NCI-H1930 (cell line): ENCODE measurements at places on chromosomes 6 and 20.

- DNase-seq: no peak
Measured at GRCh38 chr6:110852773-110853172, 21.8 kb upstream of the AMD1 start.

DNA sequence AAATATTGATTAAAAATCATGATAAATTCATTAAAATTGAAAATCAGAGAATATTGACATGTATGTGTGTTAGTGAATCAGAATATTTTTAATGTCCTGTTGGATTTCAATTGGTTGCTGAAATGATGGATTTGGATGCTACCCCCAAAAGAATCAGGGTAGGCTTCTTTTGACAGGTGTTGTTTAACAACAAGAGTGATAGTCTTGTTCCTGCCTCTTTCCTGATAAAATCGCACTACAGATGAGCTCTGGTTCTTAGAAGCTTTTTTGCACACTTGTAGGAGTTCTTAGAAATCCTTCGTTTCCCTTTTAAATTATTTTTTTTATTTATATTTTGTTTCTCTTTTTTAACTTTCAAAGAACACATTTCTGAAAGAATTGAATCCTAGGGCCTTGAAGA is 259.5 kb downstream of the FARS2 start:
- DNase-seq: no peak

GRCh38 chr6:110033749-110034666 is 55.9 kb downstream of the GPR6 start:
- DNase-seq: no peak

GRCh38 chr6:165618241-165618640 is 44.8 kb downstream of the PDE10A start:
- DNase-seq: no peak

GRCh38 chr6:137998461-137999019 is 108.7 kb downstream of the PERP start:
- DNase-seq: no peak

DNA sequence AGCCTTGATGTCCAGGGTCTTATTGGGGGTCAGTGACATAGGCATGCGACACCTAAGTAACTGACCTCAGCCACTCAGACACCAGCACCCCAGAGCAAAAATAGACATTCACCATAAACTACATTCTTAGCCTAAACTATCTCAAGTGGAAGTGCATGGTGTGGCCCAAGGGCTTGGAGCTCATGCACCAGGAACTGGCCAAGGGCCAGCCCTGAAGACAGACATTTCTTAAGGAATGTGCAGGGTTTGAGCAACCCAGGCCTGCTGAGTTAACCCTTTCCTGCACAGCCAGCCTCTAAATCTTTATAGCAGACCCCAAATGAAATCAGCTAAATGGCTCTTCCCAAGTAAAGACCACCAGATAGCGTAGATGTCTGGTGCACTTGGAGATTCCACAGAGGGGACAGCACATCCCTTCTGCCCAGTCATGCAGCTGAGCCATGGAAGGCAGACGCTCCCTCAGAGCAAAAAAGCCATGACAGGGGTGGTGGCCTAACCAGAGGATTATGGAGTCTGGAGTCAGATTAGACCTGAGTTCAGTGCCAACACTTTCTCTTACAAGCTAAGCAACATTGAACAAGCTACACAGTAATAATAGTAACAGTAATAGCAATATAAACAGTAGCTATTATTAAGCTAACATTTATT is 222.6 kb downstream of the ZMYND8 start:
- DNase-seq: no peak

DNA sequence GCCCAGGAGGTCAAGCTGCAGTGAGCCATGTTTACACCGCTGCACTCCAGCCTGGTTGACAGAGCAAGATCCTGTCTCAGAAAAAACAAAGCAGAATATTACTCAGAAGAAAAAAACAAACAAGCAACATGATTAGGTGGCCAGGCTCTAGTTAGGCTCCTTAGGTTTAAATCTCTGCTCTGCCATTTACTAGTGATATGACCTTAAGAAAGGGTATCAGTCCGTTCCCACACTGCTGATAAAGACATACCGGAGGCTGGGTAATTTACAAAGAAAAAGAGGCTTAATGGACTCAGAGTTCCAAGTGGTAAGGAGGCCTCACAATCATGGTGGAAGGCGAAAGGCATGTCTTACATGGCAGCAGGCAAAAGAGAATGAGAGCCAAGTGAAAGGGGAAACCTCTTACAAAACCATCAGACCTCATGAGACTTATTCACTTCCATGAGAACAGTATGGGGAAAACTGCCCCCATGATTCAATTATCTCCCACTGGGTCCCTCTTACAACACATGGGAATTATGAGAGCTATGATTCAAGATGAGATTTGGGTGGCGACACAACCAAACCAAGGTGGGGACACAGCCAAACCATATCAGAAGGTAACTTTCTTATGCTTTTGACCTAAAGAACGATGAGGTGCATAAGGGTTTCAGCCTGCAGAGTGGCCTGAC is 2.4 kb upstream of the LTV1 start:
- DNase-seq: no peak

DNA sequence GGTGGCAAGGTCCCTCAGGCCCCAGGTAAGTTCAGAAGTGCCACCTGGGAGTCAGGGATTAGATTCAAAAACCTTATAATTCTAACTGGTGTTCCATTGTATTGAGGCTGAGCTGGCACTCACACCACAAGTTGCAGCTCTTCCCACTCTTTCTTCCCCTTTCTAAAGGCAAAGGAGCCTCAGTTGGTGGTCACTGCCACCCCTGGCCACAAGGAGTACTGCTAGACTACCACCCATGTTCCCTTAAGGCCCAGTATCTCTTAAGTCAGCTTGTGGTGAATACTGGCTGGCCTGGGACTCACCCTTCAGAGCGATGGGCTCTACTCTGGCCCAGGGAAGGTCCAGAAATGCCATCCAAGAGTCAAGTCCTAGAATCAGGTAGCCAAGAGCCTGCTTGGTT is 421.1 kb upstream of the KHDRBS2 start:
- DNase-seq: no peak

- DNase-seq: no peak
Measured at GRCh38 chr6:32581315-32582095, 8.1 kb downstream of the HLA-DRB1 start.

DNA sequence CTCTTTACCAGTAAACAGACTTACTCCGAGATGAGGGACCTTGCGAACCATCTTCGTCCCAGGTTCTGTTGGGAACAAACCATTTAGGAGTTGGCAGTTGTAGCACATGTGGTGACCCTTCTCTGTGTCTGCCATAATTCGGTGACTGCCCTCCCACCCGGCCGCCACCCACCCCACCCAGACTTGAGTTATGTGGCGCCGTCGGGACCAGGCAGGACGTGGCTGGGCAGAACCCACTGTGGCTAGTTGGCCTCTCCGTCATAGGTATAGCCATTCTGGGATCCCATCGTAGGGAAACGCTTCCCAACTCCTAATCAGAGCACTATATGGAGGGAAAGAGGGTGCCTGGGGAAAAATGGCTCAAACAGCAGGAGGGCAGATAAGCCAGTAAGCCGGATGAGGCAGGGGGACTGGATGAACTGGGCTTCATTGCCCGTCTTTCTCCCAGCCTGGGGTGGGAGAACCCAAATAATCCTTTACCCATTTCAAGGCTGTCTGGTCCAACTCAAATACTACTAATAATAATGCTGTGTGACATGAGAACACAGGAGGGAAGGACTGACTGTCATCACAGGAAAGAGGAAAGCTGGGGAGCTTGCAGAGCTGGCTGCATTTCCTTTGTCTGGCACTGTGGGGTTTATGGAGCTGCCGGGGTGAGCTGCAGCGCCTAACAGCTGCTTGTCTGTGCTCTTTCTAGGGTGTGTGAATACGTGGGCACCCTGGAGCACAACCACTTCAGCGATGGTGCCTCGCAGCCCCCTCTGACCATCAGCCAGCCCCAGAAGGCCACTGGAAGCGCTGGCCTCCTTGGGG is 73.0 kb upstream of the PBOV1 start:
- no peak for DNase-seq

GRCh38 chr6:41224800-41225199 is 3.3 kb upstream of the TREML4 start:
- DNase-seq: no peak

DNA sequence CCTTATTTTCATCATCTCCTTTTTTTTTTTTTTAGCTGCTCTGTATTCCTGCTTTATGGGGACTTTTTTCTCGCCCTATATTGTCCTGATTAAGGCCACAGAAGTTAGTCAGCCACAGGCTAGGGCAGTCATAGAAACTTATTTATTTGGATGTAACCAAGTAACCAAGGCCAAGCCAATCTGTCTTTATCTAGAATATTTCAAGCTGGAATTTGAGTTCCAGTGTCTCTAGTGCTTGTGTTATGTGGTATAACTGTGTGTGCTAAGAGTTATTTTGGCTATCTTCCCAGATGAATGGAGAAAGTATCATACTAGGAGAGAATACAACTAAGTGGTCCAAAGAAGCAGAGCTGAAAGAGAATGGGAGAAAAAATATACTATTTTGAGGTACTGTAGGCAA is 751.5 kb downstream of the CBLN4 start:
- DNase-seq: no peak

DNA sequence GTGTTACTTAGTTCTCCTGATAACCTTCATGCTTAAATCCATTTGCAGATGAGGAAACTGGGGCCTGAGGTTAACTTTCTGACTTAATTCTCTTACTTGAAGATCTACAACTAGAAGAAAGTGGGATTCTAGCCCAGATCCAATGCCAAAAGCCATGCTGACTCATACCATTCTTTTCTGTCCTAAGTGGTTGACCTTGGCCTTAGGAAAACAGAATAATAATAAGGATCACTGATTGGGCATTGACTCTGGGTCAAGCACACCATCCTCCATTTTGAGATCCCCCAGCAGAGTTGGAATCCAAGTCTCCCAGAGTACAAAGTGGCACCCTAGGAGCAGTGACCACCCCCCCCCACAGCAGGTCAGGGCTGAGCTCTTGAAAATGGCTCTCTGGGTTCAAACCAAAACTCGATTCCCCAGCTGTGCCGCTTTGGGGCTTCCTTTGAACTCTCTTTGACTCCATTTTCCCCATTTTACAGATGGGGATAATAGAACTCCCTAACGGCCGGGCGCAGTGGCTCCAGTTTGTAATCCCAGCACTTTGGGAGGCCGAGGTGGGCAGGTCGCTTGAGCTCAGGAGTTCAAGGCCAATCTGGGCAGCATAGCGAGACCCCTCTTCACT is 12.8 kb upstream of the ZNF217 start:
- no peak for DNase-seq

- DNase-seq: no peak
Measured at GRCh38 chr6:6074190-6074589, 67.5 kb upstream of the NRN1 start.

GRCh38 chr20:56994006-56994405 is 272.4 kb downstream of the BMP7 start:
- DNase-seq: no peak

DNA sequence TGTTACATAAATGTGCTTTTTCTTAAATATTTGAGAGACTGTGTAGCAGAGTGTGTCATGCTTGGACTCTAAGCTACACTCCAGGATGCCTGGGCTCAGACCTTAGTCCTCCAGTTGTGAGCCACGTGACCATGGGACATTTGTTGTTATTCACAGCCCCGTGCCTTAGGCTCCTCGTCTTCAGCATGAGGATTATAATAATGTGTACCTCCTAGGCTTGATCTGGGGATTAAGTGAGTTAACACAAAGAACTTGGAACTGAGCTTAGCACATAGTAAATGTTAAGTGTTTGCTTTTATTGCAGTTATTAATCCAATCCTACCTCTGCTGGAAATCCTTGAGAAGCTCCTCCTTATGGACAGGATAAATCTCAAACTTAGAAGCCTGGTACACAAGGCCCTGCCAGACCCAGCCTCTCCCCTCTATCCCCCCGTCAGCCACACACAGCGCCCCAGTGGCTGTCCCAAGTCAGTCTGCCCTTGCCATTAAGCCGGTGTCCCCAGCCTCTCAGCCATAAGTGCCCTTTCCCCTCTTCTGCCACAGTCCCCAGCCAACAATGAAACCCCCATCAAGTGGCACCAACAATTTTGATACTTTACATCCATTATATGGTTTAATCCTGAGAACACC is 177.5 kb downstream of the TMEM242 start:
- DNase-seq: no peak

DNA sequence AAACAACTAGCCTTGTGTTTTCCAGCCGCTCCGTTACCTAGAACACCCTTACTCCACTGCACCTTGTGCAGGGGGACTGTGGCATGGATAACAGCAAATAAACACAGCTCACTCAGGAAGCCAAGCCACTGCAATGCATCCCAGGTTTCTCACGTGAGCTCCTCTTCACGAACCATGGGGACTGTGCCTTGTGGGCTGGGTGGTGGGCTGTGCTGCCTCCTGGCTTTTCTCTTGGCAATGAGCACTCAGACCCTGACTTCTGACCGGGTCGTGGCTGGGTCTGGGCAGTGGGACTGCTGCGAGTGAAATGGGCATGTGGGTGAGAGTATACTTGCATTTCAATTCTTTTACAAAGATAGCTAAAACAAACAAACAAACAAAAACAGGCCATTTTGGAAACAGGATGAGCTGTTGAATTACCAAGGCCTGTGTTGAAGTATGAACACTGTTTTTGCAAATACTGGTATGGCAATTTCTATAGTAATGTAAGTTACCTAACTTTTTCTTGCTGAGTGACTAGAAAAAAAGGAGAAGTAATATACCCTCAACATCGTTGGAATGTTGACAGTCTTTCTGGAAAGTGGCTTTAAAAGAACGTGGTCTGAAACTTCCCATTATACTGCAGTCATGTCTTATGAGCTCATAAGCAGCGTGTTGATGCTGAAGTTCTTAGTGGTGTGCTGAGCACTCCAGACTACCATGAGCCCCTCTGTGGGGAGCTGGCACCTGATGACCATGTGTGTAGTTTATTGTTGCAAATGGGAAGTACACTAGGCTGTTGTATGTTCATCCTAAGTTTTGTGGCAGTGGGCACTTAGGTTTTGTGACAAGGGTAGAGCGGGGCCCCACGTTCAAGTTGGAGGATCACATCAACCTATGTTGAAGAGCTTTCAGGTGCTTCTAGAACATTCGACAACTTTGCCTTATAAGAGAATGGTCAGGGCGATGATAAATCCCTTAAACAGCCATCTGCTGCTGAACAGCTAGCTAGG is 120.4 kb downstream of the ARMC2 start:
- no peak for DNase-seq

GRCh38 chr6:115947966-115948541 is 112.6 kb downstream of the FRK start:
- DNase-seq: no peak

DNA sequence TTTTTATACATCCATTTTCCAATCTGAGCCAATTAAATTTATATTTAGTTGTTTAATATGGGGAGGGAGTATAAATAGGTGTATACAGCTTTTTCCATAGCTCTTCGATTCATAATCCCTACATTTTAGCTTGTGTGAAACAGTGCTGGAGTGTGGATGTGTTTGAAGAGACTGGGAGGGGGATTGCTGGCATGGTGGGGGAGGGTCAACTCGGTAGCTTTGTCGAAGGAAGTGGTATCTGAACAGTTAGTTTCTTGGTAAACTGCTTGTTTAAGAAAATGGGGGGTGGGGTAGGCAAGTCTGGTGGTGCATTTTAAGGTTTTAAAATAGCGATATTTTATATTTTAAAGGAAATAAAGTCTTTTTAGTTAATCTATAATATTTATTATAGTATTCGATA is 1.4 kb upstream of the LIN28B start:
- DNase-seq: no peak
